ENCODE measurements at places on chromosomes 2 and 18.

DNA sequence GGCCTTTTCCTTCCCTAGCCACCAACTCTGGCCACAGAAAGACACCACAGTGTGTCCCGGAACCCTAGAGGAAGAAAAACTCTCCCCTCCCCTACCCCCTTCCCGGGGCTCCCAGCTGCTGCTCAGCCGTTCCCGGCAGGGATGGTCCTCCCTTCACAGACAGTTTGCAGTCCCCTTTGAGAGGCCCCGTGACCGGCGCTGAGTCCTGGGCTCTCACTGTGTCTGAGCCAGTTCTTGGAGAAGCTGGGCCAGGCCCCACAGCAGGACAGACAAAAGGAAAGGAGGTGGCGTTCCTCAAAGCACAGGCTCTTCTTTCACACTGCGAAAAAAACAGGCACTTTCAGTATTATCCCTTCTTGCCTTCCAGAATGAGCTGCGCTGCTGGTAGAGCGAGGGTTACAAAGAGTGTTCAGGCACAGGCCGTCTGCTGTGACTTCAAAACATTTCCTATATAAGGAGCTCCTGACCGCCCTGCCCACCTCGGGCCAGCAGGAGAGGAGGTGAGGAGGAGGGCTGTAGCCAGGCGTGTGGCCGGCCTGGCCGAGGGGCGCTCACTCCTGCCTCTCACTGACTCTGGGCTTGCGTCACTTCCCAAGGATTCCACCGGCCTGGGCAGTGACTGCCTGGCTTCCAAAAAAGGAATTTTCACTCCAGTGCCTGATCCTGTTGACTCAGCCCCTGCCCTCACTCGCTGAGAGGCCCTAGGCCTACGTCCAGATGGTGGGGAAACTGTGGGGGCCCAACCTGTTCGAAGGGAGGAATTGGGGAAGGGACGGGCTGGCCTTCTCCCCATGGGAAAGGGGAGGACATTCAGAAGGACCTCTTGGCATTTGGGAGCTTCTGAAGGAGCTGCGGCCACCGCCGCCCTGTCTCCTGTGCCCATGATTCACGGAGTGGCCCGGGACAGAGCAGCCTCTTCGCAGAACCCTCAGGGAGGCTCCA, 24.9 kb downstream of the CIDEA start:
- DNase-seq = peak; percentile 60

DNA sequence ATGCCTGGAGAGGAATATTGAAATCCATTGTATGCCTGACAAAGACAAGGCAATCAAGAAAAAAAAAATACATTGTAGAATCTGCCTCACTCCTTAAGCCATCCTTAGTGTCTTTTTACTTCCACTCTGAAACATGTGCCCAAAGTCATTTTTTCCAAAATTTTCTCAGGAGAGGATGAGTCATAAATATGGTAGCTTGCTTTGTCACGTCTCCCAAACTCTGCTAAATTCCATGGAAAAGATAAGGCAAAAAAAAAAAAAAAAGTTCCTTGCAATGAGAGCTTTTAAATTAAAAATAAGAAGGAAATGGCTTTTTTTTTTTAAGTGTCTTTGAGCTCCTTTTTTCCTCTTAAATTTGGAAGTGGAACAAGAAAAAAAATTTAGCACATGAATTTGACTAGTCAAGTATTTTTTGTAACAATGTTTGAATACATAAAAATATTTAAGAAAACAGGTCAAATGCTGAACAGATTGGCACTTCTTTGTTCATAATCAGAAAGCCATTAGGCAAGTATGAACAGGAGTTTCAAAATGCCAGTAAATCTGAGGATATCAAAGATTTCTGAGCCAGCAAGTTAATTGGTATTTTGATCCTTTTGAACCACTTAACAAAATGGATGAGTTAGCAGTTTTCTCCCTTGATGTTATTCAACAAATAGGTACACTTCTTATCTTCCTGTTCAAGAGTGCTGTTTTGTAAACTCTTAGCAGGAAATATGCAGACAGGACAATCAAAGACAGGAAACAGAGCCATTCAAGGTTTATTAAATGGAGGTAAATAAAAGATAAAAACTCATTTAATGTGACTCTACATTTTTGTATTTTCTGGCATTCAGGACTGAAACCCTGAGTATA, 247.3 kb upstream of the SP5 start:
- DNase-seq = no peak

DNA sequence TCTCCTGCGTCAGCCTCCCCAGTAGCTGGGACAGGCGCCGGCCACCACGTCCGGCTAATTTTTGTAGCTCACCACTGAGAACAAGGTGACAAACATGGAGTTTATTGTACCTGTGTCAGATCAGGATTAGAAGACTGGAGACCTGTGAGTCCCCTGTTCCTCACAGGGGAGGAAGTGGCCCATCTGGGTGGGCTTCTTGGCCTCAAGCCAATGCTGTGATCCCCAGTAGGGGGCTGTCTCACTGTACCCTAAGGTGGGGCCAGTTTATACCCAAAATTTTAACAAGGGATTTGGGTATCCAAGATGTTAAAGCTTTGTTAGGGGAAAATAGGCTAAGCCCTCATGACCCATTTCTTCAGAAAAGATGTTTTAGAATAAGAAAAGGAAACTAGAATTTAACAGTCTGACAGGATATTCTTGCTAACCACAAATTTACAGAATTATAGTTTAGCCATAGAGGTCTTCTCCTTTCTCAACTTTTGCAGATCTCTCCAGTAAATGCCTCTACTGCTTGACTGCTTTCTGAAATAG, 16.3 kb downstream of the PCBP1 start:
- DNase-seq = no peak

- no peak for DNase-seq
Observed at GRCh38 chr2:545711-546650, 131.2 kb downstream of the TMEM18 start.

DNA sequence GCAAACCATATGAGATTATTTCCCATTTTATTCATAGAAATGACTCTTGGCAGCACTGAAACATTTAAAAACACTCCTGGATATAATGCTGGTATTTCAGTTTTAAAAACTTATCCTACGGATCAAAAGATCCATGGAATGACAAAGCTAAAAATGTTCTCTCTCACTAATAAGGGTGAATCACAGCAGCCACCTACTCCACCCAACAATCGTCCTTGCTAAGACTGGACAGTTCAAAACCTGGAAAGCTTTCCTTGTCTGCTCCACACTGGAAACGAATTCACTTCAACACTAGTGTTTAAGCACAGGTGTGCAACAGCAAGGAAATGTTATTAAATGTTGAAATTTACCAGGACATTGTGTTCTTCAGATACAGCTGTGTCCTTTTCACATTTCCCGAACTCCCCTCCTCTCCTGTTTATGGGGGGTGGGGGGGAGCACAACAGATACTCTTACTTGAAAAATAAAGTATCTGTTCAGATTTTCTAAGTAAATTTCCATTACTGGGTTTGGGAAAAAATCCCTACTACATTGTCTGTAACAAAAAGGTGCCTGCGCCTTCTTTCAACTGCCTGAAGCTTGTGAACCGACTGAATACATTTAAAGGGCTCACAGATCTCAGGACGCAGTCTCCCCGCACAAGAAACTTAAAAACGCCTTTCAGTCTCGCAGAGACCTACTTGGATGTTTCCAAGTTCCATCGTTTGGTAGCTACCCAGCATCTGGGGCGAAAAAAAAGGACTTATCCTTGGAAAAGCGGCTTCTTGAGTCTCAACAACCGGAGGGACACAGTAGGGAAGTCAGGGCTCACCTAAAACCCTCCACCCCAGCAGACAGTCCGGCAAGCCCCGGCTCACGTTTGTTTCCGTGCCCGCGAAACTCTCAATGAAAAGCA, 1.3 kb downstream of the YWHAQ start:
- DNase-seq = no peak

DNA sequence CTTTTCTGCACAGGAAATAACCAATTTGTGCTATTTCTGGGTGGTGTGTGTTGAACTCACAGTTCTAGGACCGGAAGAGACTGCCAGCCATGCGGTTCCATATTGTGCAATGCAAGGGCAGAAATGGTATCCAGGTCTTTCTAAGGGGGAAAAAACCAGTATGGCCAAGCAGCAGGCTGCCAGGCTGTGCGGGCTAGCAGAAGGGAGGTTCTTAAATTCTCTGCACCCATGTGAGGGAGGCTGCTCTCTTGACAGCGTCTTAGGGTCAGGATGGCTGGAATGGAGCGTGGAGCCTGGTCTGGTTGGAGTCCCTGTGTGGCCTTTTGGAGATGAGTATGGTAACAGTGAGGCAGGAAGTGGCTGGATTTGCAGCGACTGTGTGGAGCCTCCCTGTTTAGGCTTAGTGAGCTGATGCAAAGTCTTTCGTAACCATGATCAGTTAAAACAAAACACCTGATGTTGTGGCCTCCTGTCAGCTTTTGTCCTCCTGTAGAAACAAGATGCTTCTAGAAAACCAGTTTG, 52.6 kb downstream of the NCK2 start:
- DNase-seq = no peak

Measured in right renal pelvis (tissue), 4 donors.